Dorsolateral prefrontal cortex (tissue), 122 donors: ENCODE measurements at places on chromosomes 1 and 21.
A peak's percentile ranks its signal among the peaks of the same experiment; 100 is the strongest.

- DNase-seq, result no peak
Measured at GRCh38 chr1:180909462-180909976, 3.2 kb upstream of the KIAA1614 start.

GRCh38 chr1:21294266-21294989, 4.2 kb upstream of the ECE1 start:
- DNase-seq, result no peak

DNA sequence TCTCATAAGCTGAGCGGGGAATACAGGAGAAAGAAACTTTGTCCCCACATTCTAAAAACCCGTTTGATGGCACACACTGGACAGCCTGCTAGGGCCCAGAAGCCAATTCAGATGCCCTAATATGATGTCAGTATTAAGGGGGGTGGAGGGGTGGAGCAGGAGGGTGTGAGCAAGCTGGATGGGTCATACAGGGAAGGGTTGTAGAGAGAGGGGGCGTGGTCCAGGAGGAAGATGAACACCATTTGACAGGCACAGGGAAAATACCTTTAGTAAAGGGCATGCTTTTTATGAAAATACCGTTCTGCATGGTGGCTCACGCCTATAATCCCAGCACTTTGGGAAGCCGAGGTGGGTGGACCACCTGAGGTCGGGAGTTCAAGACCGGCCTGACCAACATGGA, 6.0 kb downstream of the TARS2 start:
- DNase-seq, result no peak

DNA sequence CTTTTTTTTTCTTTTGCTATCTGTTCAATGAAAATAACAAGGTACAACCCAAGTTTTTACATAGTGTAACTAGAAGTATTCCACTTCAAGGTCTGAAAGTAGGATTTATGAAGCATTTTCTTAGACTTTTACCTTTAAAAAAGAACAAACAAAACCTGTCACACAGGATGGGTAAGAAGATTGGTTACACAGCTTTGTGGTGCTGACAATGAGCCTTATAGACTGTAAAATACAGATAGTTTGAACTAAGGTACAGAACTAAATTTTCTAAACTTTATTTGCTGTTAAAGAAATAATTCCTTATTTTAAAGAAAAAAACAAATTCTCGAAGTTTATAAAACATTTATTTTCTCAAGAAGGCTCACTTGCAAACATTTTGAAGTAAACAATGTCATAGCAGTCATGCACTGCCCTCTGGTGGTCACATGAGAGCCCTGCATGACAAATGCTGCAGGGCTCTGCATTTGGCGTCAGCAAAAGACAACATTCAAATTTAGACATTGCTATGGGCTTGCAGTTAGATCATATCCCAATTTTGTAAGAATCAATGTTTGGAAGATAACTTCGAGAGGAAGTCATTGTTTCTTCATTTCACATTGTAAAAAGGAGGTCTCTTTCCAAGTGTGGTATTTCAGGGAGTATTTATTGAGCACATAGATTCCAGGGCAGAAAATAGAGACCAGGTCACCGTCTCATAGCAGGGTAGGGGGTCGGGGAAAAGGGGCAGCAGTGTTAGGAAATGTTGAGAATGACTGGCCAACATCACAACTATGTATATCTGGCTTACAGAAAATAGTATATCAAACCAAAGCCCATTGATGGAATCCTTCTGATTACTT, 115.3 kb upstream of the FMN2 start:
- peak; percentile 45 for DNase-seq

GRCh38 chr21:42037943-42038342, 27.8 kb upstream of the ZBTB21 start:
- DNase-seq, result no peak

DNA sequence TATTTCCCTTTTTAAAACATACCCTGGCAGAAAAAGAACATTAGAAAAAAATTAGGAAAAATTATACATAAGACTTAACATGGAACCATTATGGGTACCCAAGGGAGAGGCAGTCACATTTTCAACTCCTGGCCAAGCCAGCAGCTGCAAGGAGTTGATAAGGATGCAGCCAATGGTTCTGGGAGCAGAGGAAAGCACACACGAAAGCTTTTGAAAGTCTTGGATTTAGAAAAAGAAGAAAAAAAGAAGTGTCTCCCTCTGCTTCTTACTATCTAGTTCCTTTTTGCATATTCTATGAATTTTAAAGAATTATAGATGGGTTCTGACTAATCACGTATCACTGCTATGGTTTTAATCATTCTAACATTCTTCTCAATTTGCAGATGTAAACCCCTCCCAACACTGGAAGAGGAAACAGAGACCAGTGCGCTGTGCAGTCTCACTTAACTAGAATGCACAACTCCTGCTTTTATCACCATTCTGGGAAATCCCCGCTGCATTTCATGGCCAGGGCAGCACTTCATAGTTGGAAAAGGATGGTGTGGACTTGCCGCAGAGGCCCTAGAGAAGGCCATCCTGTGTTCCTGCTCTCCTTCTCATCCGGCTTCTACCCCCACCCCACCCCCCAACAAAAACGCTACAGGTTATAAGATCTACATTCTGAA, 2.7 kb upstream of the CD58 start:
- no peak for DNase-seq

- DNase-seq, result no peak
Measured at GRCh38 chr21:19998453-19998852, 999.8 kb upstream of the NCAM2 start.

DNA sequence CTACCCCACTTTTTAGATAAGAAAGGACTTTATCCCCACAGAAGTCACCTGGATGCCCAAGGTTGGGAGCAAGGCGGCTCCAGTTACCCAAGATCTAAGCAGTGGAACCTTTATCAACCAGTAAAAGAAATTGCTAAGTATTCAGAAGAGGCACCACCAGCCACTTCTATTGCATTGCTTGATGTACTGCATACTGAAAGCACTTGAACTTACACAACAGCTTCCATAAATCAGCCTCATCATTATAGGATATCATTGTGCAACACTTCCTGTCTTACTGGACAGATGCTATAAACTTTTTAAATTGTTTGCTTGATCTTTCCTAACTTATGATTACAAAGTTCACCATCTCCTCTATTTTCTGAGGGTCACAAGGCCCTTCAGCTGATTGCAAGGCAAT, 642.7 kb upstream of the CXADR start:
- DNase-seq, result no peak

- DNase-seq, result no peak
Measured at GRCh38 chr1:65198096-65198495, 50.1 kb downstream of the AK4 start.

GRCh38 chr1:234509457-234510328, 30.7 kb upstream of the TARBP1 start:
- DNase-seq, result no peak

GRCh38 chr1:214476229-214476985, 75.0 kb downstream of the PTPN14 start:
- no peak for DNase-seq

GRCh38 chr1:40633931-40634376, 31.5 kb downstream of the RIMS3 start:
- DNase-seq, result no peak

DNA sequence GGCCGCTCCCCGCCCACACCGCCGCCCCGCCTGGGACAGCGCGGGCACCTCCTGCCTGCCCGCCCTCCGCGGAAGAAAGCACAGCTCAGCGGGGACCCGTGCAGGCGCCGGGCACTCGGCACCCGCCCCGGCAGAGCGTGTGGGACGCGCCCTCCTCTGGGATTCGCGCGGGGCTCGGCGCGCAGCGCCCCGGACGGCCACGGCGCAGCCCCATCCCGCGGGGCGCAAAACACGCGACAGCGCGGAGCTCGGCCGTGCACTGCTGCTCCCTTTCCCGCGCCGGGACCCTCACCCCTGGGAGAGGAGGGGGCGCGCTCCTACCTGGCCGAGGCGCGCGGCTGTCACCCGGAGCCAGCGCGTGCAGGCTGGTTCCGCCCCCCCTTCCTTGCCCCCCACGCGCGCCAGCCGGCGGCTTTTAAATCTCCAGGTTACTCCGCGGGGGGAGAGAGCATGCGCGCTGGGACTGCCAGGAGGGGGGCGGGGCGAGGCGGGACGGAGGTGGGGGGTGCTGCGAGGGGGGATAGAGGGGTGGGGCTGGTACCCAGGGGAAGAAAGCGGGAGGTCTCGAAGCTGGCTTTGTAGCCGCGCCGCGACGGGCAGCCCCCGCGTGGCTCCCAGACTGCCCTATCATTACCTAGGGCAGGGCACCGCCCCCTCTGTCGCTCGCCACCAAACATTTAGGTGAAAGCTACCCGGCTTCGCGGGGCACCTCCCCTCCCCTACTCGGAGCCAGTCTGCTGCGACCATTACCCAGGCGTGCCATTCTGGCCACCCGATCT, at the start of gene SLC45A3:
Gene SLC45A3, minus strand, starts transcription at position 437 of the 779 bp plus-strand sequence. CDS start 15,853 bp downstream, outside the sequence.
- DNase-seq, result no peak

GRCh38 chr1:70459496-70460225, 48.6 kb downstream of the CTH start:
- DNase-seq, result no peak

DNA sequence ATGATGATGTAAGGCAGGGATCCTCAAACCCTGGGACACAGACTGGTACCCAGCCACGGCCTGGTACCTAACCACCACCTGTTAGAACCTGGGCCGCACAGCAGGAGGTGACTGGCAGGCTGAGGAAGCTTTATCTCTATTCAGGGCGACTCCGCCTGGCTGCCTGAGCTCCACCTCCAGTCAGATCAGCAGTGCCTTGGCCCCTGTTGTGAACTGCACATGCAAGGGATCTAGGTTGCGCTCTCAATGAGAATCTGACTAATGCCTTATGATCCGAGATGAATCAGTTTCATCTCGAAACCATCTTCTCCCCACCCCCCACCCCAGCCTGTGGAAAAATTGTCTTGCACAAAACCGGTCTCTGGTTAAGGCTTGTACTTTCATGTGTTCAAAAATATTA, 4.2 kb downstream of the RNPC3 start:
- no peak for DNase-seq

- no peak for DNase-seq
Measured at GRCh38 chr1:89760496-89760895, 60.3 kb upstream of the LRRC8D start.

GRCh38 chr21:35163411-35163810, 114.3 kb upstream of the RUNX1 start:
- DNase-seq, result no peak

DNA sequence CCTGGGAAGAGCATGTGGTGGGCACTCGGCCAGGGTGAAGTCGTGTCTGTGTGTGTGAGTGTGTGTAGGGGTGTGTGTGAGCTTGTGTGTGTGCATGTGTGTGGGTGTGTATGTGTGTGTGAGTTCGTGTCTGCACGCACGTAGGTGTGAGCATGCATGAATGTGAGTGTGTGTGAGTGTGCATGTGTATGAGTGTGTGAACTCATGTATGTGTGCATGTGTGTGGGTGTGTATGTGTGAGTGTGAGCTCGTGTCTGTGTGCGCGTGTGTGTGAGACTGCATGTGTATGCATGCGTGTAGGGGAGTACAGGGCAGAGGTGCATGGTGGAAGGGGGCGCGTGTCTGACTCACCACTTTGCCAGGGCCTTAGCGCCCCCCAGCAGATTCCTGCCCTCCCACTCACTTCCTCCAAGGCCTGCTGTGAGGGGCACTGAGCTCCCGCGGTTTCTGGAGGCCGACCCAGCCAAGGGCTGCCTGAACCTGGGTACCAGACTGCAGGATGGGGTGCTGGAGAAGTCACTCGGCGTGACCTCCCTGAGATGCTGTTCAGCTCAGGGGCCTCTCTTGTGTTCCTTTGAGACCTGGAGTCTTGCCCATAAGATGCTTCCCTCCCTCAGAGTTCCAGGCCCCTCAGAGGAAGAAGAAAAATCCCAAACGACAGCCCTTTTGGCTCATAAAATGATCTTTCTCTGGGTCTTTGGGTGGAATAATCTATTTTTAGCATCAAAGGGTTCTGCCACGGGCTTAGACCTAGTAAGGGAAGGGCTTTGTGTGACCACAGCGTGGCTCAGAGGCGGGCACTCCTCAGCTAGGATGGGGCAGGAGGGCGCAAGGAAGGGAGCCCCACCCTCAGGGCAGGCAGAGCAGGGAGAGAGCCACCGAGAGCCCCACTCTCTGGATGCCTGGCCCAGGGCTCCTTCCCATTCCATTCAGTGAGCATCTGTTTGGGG, 41.1 kb upstream of the RUNX3 start:
- DNase-seq, result no peak

DNA sequence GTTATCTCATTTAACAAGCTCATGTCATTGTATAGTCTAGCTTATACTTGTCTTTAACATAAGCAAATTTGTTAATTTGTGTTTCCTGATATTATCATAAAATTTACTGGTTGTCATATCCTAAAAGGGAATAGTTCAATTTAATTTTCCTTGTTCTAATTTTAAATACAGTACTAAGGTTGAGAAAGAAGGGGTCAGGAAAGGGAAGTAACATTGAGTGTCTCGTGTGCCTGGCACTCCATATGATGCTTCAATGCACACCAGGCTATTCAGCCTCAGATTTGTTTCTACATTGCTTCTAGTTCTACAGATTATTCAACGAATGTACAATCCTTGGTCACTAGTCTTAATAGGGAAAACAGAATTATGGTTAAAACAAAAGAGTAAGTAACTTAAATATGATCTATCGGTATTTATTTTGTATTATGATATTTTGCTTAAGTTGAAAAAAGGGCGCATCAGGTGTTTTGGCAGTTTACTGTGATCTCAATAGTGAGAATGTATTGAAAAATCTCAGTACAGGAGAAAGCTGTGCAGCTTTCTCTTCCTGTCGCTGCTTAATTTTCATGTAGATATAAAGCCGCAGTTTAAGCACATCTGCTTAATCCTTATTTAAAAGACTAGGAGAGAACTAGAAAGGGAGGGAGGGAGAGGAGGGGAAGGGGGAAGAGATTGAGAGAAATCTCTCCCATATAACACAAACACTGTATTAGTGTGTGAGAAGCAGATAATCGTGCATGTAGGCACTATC, 13.0 kb downstream of the PTPRC start:
- DNase-seq, result no peak

GRCh38 chr1:150596976-150597375, 17.6 kb upstream of the MCL1 start:
- no peak for DNase-seq

DNA sequence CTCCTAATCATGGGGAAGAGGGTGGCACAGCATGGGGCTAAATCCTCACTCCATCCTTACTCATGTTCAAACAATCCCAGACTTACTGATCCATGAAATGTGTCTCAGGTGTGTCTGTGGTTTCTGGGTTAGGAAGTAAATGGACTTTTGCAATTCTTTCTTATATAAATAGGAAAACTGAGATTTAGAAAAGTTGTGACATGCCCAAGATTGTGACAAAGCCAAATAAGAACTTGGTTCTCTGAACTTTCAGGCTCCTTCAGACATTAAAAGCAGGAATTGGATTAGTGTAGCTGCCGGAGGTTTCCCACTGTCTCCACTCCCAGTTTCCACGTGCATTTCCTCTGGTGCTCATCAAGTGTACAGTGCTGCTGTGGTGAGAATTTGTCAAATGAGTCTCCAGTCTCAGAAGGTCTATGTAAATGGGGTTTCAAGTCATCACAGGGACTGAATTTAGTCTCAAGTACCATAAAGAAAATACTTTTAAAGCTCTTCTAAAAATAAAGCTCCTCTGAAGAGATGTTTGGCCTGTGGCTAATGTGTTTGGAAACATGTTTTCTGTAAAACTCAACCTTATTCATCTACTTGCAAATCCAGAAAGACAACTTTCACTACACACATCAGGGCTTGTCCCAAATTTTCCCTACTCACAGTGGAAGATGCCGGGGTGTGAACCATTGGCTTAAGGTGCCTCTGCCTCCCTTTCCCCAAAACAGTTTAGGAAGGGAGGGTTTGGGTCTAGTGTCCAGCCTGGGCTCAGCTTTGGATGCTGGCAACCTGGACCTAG, 115.2 kb downstream of the NGF start:
- no peak for DNase-seq
